ENCODE measurements at places on chromosomes 12 and 14.

GRCh38 chr12:123621619-123622530 lies 11.6 kb downstream of the EIF2B1 start:
- DNase-seq = no peak

- no peak for DNase-seq
Observed at GRCh38 chr14:104385531-104386101, 193.9 kb upstream of the C14orf180 start.

DNA sequence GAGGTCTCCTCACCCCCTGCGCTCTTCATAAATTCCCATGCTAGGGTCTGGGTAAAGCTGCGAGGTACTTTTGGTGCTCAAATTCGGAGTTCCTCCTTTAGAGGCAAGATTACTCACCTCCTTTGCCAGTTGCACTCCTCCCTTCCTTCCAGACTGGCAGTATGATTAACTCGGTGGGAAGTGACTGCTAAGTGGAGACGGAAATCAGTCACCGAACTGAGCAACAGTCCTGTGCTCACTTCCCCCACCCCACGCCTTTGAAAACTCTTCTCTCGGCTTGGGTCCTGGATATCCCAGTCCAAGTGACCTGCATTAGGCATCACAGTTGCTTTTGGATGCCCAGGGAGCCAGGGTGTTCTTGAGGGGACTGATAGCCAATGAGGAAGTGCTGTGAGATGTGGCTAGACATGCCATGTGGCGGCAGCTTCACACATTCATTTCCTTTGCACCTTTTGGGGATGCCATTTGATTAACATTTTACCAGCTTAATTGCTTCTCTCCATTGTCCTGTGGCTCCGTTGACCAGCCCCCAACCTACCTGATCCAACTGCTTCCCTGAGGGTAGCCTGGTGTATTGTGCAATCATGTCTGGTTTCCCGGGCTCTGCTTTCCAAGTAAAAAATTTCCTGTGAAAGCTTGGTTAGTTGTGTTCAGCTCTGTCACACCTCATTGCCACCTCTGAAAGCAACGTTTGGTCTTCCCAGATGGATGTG lies 840 bp downstream of the PNP start:
- peak; percentile 10 for DNase-seq

DNA sequence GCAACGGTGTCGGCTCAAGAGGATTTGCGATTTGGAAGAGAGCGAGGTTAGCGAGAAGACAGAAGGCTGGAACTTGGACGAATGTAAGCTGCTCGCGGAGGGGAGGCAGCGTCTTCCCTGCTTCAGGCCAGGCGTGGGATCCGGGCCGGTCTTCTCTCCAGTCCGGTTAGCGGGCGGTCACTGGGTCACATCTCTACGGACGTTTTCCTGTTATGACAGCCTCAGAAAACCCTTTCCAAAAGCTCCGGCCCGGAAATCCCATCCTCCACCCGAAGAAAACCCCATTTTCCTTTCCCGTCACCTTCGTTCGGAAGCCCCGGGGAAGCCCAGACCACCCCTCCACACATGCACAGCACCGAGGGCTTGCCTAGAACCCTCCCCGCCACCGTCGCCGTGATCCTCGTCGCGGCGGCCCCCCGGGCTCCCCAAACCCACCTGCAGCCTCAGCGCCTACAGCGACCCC lies 268 bp downstream of the NDUFB1 start:
- DNase-seq = no peak

- DNase-seq = no peak
Observed at GRCh38 chr12:113812411-113813228, 153.5 kb downstream of the RBM19 start.

GRCh38 chr14:98278800-98279199 lies 993.2 kb downstream of the BCL11B start:
- no peak for DNase-seq

GRCh38 chr14:92199763-92200162 lies 78.0 kb downstream of the CPSF2 start:
- no peak for DNase-seq
